ENCODE measurements at places on chromosomes 2 and 18.
A peak's percentile ranks its signal among the peaks of the same experiment; 100 is the strongest.

GRCh38 chr2:239049421-239050251 lies 201.8 kb downstream of the TWIST2 start:
- no peak for DNase-seq

- no peak for DNase-seq
These were observed 85.5 kb downstream of the TMEM247 start for GRCh38 chr2:46564811-46565241.

- DNase-seq, result no peak
These were observed 145.5 kb downstream of the GALNT14 start for GRCh38 chr2:30992781-30993180.

- no peak for DNase-seq
These were observed 2.6 kb downstream of the GPR39 start for GRCh38 chr2:132419235-132419634.

DNA sequence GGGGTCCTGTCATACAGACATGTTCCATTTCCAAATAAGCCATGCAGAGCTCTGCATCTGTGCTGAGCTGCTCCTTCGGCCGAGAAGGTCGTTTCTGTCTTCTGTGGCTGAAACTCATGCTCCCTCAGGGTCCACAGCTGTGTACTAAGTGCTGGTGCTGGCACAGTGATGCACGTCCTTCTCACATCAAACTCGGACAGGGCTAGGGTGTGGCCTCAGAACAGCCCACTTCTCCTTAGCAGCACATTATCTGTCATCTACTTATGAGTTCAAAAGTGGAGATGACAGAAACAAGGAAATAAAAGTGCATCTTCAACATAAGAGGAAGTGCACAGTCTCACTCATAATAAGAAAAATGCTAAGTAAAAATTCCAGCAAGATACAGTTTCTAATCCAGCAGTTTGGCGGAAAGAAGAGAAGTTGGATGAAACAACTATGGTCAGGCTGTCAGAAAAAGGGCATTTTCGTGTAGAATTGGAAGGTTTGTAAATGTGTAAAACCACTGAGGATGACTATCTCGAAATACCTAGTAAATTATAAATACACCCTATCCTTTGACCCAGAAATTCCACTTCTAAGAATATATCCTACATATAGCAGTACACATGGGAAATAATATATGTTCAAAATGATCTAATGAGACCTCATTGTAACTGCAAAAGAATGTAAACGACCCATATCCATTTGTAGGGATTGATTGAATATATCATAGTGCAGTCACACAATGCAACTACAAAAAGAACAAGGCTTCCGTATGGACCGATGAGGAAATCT lies 53.7 kb upstream of the APCDD1 start:
- DNase-seq, result no peak

DNA sequence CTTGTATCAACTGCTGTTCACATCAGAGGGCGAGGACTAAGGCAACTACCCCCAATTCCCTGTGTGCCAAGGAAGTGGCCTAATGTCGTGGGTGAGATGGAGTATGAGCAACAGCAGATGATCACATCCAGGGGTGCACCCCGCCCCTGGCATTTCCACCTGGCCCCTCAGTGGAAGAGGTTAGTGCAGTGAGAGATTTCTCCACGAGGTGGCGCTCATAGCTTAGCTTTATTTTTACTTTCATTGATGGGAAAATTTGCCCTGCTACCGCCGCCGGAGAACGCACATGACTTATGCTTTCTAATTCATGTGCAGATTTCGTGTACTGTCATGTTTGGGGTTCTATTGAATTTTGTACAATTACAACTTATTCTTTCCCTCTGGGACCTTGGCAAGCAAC lies 470.6 kb upstream of the MEX3C start:
- DNase-seq, result no peak

DNA sequence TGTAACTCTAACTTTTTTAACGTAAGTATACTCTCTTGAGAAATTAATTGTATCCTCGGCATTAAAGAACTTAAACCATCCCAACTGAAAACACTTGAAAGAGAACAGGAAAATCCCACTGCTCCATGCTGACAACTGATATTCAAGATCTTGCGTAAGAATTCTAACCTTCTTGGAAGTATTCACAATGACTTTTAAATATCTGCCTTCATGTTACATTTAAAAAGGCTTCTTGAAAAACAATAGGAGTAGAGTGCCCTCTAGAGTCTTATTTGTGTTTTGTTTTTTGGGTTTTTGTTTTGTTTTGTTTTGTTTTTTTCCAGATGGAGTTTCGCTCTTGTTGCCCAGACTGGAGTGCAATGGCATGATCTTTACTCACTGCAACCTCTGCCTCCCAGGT lies 65.4 kb upstream of the DNAJC10 start:
- DNase-seq, result no peak

DNA sequence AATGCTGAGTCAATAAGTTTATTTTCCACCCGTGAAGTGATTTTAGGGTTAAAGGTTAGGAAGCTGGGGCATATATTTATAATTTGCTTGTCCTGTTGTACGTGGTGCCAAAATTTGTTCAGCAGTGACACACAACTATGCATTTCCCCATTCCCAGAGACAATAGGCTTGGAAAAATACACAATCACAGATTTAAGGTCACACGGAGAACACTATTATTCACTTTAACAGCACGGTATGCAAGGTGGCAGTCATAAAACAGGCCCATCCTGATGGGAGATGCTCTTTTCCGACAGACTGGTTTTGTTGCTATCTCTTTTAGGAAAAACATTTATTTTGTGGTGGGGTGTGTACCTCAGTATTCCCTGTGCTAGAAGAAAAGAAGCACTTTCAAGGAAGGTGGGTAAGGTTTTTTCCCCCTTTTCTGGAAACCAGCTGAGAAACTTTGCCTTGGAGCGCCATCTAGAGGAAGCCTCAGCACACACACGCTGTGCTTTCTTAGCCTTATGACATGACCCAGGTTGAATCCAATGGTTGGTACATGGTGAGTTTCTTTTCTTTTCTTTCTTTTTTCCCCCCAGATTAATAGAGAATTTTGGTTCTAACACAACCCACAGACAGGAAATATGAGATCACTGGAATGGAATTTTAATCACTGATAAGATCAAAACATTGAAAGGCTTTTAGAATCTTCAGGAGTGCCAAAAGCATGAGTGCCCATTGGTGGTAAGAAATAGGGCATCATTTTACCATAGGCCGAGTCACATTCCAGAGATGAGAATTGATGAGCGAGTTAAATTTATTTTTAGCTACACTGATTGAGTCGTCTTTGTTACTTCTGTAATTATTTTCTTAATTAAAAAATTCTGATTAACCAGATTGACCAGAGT lies 332.1 kb downstream of the AGPS start:
- no peak for DNase-seq

DNA sequence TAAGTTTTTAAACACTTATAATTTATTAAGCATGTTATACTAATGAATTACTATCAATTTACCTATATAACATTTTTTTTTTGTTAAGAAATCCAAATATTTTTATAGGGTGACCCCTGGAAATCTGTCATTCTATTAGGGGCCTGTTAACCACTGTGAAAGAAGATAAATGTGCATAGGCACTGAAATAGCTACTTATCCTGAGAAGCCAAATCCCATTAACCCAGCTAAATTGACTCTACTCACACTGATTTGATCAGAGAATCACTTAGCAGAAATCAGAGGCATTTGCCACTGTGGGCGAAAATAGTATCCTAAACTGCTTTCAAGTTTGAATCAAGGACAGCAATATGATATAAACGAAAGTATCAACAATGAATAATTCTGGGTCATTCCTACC lies 90.0 kb upstream of the GULP1 start:
- DNase-seq, result no peak

- no peak for DNase-seq
These were observed 109.9 kb downstream of the MSTN start for GRCh38 chr2:189952536-189953109.

GRCh38 chr2:231926180-231926741 lies at the start of gene NPPC:
Gene NPPC (minus strand): TSS chr2:231926396. CDS start chr2:231926249, 147 bp downstream.
- peak; percentile 6 for DNase-seq

DNA sequence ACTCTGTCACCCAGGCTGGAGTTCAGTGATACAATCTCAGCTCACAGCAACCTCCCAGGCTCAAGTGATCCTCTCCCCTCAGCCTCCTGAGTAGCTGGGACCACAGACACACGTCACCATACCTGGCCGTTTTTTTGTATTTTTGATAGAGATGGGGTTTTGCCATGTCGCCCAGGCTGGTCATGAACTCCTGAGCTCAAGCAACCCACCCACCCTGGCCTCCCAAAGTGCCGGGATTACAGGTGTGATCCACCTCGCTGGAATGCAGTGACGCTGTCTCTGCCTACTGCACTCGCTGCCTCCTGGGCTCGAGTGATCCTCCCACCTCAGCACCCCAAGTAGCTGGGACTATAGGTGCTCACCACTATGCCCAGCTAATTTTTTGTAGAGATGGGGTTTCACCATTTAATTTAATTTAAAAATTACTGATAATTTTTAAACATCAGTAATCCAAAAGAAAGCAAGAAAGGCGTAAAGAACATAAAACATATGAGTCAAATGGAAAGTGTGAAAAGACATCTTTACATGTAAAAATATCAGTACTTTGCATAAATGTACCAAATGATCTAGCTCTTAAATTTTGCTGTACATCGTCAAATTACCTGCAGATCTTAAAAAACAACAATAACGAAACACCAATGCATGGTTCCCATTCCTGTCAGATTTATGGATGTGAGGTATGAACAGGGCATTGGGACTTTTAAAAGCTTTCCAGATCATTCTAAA lies 2.8 kb upstream of the ZNF236 start:
- no peak for DNase-seq

- no peak for DNase-seq
These were observed 124.7 kb downstream of the HDAC4 start for GRCh38 chr2:239275847-239276831.

DNA sequence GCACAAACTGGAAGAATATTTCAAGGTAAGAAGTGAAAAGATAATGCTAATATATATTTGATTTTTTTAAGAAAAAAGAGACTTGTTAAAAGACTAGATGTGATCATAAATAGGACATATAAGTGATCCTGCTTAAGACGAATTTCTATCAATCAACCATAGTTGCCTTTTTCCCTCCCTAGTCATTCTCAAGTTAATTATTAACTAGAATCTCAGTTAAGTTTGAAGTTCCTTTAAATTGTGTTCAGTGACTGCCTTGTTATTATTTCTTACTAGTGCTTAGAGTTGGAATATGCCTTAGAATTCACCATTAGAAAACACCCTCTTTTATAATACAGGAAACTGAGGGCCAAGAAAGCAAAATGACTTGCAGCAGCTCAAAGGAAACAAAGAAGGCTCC lies 141.5 kb upstream of the SP5 start:
- DNase-seq, result no peak

GRCh38 chr2:15048000-15048399 lies 415.5 kb downstream of the LRATD1 start:
- DNase-seq, result no peak

DNA sequence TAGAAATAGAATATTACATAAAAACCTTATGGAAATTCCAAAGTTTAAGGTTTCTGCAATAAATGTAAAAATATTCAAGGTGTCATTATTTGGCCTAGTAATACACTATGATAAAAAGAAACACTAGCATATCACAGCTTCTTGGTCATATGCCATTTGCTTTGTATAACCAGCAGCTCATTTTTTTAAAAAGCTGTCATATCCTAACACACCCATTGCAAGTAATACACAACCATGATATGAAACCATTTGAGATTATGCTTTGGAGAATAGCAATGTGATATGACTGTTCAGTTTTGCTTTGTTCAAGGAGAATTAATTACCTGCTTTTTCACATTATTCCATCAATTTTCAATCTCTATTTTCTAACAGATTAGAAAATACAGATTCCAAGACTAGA lies 149.0 kb downstream of the IKZF2 start:
- DNase-seq, result no peak

- DNase-seq, result no peak
These were observed 89.7 kb upstream of the RNF152 start for GRCh38 chr18:61982475-61982874.

DNA sequence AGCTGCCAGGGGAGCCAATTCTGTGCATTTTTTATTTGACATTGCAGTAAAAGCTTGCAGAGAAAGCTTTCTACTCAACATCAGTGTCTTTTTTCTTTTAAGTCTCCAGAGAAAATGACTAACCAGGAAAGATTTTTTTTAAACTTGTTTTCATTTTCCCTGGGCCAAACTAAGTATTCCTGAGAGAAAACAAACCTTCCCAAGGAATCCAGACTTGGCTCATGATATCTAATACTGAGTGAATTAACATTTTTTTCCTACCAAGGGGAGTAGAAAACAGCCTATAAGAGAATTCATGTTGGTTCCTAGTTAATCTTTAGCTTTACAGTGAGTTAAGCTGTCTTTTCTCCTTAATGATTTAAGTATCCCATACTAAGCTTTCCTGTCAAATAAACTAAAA lies 46.7 kb downstream of the DAPL1 start:
- DNase-seq, result no peak

DNA sequence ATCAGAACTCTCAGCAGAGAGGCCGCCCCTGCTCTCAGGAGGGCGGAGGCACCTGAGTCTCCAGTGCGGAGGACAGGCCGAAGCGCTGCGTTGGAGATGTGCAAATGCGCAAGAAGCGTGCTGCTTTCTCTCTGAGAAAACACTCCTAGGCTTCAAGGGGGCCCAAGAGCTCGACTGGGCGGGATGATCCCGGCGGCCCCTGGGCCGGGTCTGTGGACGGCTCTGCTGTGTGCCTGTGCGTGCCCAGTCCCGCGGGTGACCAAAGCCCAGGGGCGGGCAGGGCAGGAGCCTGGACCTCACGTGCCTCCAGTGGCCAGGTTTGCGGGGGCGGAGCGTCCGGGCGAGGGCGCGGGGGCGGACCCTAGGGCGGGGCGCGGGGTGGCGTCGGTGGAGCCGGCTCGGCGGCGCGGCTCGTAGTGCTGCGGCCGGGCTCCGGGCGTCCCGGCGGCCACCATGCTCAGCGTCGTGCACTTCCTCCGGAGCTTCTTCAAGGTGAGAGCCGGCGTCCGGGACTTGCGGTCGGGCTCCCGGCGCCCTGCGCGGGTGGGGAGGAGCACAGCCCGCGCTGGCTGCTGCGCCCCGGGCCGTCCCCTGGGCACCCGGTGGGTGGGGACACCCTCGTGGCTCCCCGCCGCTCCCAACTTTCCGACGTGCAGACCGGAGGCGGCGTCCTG lies at the start of gene ARHGEF4:
ARHGEF4 (plus strand) TSS at position 414 of the 674 bp plus-strand sequence; CDS start at position 454, 40 bp downstream.
- DNase-seq, result no peak

DNA sequence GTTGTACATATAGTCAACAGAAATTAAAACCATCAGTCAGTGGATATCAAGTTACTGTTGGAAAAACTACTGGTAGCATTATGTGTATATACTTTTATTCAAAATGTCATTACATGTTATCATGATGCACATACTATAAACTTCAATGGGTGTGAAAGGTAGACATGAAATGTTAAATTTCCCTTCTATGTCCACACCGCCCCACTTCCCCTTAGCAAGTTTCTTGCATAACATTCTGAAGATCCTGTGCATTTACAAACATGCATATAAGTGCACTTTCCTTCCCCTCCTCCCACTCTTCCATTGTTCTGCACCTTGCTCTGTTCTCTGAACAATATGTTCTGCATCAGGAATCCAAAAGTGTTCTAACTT lies 16.6 kb upstream of the HK2 start:
- no peak for DNase-seq

DNA sequence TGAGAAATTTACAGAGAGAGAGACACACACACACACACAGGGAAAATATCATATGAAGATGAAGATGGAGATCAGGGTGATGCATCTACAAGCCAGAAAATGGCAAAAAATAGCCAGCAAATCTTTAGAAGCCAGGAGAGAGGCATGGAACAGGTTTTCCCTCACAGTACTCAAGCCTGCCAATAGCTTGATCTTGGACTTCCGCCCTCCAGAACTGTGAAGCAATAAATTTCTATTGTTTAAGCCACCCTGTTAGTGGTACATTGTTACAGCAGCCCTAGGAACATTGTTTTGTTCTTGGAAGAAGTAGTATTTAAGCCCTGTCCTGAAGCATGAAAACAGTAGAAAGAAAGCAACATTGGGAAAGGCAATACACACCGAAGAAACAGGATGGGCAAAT lies 292.0 kb upstream of the LRP1B start:
- DNase-seq, result no peak

Data from epithelial cell of prostate (primary cell).